DMS53 (cell line): ENCODE measurements at places on chromosomes 6 and 20.

DNA sequence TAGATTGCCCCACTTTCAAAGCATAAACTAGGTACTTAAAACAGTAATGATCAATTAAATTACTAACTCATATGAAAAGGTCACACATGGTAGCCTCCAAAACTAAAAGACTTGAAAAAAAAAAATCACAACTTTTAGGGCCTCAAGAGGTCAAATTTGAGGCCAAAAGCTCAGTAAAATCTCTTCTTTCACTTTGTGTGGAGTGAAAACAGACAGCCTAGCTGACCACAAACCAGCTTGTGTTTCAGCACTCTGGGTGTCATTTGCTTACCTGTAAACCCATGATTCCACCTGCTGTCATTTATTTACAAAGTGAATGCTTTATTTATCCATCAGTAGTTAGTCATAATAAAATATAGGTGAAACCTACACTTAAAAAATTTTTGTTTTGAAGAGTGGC is 34.0 kb downstream of the GNAS start:
- DNase-seq, result no peak

- no peak for DNase-seq
These were observed 329.7 kb downstream of the CD83 start for GRCh38 chr6:14447240-14447639.

DNA sequence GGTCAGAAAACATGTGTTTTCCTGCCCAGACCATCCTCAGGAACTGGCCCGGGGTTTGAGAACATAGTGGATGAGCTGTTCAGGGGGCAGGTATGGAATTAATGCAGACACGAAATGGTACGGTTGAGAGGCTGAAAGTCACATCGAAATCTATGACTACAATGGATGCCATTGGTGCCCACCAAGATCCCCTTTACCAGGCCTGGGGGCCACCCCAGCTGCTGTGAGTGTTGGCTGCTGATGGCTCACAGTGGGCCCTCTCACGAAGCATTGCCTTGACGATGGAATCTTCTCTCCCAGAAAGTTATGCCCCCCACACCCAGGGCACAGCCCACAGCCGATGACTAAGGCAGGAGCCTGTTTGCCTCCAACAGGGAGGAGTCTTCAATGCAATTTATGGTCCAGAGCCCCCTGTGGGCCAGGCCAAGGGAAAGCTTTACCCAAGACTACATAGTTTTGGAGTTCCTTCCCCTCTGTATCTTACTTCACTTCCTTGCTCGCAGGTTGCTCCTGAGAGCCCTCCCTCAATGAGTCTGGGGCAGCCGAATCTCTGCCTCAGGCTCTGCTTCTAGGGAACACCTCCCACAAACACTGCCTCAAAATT is 92.6 kb downstream of the BFSP1 start:
- no peak for DNase-seq

DNA sequence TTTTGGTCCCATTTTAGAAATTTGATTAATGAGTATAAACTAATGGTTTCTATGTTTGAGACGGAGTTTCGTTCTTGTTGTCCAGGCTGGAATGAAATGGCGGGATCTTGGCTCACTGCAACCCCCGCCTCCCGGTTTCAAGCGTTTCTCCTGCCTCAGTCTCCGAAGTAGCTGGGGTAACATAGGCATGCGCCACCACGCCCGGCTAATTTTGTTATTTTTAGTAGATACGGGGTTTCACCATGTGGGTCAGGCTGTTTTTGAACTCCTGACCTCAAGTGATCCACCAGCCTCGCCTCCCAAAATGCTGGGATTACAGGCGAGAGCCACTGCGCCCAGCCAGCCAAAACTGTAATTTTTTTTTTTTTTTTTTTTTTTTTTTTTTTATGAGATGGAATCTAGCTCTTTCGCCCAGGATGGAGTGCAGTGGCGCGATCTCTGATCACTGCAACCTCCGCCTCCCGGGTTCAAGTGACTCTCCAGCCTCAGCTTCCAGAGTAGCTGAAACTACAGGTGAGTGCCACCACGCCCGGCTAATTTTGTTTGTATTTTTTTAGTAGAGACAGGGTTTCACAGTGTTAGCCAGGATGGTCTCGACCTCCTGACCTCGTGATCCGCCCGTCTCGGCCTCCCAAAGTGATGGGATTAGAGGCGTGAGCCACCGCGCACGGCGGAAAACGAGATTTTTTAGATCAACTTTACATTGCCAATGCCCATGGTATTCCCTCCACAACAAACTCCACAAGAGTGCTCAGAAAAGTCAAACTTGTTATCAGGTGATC is 127.8 kb downstream of the HFE start:
- DNase-seq, result peak; percentile 71

DNA sequence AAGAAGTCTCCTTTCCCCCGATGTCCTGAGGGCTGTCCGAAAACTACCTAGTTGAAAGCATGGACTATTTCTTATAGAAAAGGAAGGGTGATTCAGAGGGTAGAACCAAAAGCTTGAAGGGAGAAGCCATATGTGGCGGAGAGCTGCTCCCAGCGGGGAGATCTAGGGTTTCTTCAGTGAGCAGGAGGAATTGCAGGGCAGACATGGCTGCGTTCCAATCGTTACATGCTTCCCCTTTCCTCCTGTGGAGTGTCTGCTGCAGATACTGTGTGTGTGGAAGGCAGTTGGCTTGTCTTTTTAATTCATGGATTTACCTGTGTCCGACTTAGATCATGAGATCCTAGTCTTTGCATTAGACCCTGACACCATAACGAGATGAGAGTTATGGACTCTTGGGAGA is 799.5 kb downstream of the QKI start:
- DNase-seq, result no peak

GRCh38 chr20:48995589-48995988 is 50.5 kb upstream of the CSE1L start:
- DNase-seq, result peak; percentile 80

GRCh38 chr6:169489563-169490245 is 212.1 kb downstream of the WDR27 start:
- DNase-seq, result no peak

- DNase-seq, result peak; percentile 70
These were observed 564.3 kb downstream of the LMBRD1 start for GRCh38 chr6:69232496-69232895.

DNA sequence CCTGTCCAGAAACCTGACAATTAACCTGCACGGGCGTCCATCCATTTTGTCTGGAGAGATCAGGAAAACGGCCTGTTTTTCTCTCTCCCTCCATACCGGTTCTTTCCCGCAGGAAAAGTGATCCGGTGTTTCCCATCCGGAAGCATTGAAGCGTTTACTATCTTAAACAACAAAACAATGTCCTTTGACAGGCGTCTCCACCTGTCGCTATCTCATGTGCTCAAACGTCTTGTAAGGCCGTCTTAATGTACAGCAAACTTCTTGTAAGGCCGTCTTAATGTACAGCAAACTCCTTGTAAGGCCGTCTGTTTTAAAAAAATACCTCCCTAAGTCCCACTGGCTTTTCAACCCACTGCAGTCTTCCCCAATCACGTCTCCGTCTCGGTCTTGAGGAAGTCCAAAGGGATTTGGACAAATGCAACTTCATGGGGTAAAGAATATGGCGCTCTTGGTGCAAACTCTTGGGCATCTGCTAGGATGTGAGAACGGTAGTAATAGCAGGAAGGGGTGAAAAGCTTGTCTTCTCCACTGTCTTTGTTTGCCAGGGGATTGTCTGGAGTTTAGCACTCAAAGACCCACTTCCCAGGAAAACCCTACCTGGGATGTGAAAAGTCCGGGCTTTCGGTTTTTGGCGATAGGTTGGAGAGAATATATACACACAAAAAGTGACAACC is 29.9 kb upstream of the TRIM27 start:
- peak; percentile 74 for DNase-seq

DNA sequence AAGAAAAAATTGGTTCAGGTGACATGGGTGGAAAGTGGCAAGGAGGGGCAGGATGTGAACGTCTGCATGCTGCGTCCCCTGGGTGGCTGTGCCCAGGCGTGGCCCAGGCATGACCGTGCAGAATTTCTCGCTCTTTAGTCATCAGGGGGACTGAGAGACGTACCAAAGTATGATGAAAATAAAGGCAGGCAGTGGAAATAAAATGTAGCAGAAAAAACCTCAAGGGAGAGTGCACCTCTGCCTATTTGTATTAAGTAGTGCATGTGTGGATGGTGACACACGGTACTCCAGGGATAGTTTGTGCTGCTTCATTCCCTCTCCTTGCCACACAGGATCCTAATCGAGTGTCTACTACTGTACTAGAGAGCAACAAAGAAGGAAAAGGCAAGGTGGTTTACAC is 81.1 kb downstream of the ATP9A start:
- DNase-seq, result no peak

- DNase-seq, result peak; percentile 31
These were observed 715.0 kb downstream of the TFAP2A start for GRCh38 chr6:9699888-9700287.

- peak; percentile 92 for DNase-seq
These were observed at the start of gene OSTM1 for GRCh38 chr6:108074359-108075144. Gene OSTM1, minus strand, starts transcription at chr6:108074741. Its CDS starts 90 bp downstream, at chr6:108074651.

DNA sequence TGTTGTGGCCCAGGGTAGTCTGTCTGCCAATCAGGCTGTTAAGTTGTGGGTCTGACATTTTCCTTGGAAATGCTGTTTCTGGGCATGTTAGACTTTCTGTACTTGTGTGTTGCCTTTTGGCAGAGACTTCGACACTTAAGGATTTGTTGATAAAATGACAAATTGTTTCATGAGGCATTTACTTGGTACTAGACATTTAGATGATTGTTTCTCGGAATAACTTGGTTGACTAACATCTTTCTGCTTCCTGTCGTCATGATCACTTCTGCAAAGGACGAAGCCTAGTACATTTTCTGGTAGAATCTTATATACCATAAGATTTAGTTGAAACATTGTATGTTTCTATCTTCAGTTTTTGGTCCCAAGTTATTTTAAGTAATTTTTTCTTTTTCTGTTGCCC is 34.1 kb downstream of the UTRN start:
- no peak for DNase-seq

GRCh38 chr6:73491377-73491776 is 29.5 kb downstream of the EEF1A1 start:
- DNase-seq, result no peak

DNA sequence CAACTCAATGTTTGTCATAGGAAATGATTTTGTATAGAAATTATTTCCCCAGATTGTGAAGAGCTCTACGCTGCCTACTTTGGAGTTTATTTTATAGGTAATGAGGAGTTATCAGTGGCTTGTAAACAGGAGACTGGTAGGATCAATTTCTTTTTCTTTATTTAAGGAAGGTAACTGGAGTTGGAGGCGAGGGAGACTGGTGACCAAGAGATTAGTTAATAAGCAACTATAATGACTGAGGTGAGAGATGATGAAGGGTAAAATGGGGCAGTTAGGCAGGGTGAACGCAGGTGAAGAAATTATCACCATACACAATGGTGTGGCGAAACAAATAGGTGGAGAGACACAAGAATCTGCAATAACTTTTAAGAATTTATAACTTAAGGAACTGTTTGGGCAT is 100.2 kb downstream of the PRKN start:
- peak; percentile 6 for DNase-seq

DNA sequence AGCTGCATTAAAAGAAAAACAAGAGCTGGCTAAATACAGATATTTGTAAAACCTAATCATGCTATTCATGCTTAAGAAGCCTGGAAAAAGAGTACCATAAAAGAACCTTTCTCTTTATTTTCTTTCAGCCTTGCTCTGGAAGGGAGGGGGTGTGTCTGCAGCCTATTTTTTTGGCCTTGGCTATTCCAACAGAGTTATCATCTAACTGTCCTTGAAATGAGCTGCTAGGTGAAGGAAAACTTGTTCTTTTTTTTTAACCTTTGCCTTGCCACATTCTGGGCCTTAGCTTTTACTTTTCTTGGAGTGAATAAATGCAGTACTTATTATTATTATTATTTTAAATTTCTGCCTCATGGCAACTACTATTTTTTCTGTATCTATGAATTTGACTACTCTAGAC is 224.9 kb upstream of the SYNCRIP start:
- DNase-seq, result no peak

- DNase-seq, result peak; percentile 85
These were observed 11.6 kb upstream of the SCGN start for GRCh38 chr6:25640446-25640845.

- DNase-seq, result peak; percentile 63
These were observed 336.6 kb downstream of the SYNE1 start for GRCh38 chr6:152300517-152300916.

DNA sequence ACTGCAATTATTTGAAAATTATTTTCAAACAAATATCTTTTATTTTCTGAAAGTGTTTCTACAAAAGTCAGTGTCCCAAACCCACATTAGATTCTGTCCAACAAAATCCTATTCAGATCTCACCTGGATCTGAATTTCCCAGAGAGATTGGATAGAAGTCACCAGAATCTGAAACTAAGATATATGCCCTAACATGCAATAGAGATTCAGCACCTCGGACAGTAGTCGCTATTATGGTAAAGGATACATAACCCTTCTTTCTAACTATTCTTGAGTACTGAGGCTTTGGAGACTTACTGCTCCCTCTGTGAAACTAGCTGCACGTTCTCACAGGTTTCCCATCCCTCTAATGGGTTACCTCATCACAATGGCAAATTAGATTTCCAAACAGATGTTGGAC is 151.4 kb downstream of the ID4 start:
- peak; percentile 27 for DNase-seq
